Large intestine (tissue), 12 donors: ENCODE measurements at places on chromosomes 13 and 19.

GRCh38 chr13:42420304-42420703, 148.4 kb downstream of the AKAP11 start:
- no peak for DNase-seq
- H3K4me3 ChIP-seq: no peak overlapping the region
- no peak overlapping the region for H3K27ac ChIP-seq
- H3K27me3 ChIP-seq: no peaks in the 10 kb centered on the region

- DNase-seq: no peak
- no peak overlapping the region for H3K4me3 ChIP-seq
- no peaks in the 10 kb centered on the region for H3K27me3 ChIP-seq
Measured at GRCh38 chr13:99034333-99035085, 56.6 kb upstream of the DOCK9 start.

GRCh38 chr13:44433863-44434765, 60.5 kb downstream of the SERP2 start:
- DNase-seq: no peak
- peaks cover 22% of the 10 kb centered on the region for H3K36me3 ChIP-seq
- no peaks in the 10 kb centered on the region for H3K27me3 ChIP-seq
- H3K4me1 ChIP-seq: peaks cover 26% of the 10 kb centered on the region
- peak overlapping the region; percentile 70 for H3K4me3 ChIP-seq

GRCh38 chr13:110340812-110341444, 33.8 kb downstream of the COL4A2 start:
- H3K4me1 ChIP-seq: peaks cover 17% of the 10 kb centered on the region
- peak overlapping the region; percentile 70 for H3K27ac ChIP-seq
- no peaks in the 10 kb centered on the region for H3K27me3 ChIP-seq
- DNase-seq: no peak
